ENCODE measurements at places on chromosomes 13 and 19. TPM values are rescaled to one million over a fixed set of nuclear protein-coding genes. Genes with fewer than 3 reads are reported as not detected.

DNA sequence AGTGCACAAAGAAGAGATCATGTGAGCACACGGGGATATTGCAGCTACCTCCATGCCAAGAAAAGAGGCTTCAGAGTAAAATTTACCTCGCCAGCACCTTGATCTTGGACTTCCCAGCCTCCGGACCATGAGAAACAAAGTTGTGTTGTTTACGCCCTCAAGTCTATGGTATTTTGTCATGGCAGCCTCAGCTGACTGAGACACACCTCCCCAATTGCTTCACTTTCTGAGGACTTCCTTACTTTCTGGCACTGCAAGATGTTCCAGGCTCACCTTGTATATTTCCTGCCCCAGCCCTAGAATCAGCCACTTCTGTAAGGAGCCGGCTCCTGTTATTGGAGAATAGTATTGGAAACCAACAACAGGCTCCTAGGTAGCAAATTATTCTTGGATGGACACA is 6.6 kb upstream of the CEBPG start:
- no peaks in the 10 kb centered on the region for H3K36me3 ChIP-seq
- no peak for DNase-seq
- peaks cover 26% of the 10 kb centered on the region for H3K27me3 ChIP-seq
- no peak overlapping the region for H3K4me3 ChIP-seq
- H3K27ac ChIP-seq = no peak overlapping the region
- no peaks in the 10 kb centered on the region for H3K4me1 ChIP-seq

DNA sequence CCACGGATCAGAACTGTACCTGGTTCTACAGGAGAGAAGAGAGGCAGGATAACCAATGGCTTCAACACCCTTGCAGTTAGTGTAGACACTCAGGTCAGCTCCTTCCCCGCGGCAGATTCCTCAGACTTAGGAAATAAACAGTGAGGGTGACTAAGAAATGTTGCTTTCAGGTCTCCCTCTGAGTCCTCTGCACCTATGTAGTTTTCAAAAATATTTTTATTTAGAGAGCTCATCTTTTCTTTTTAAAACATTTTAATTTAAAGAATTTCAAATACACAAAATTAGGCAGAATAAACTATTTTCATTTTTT is 195.2 kb downstream of the KLF12 start:
- H3K4me1 ChIP-seq = no peaks in the 10 kb centered on the region
- no peak overlapping the region for H3K27ac ChIP-seq
- no peaks in the 10 kb centered on the region for H3K27me3 ChIP-seq
- no peaks in the 10 kb centered on the region for H3K36me3 ChIP-seq

The DENND1C gene
- 0.78 TPM for total RNA-seq

The CERS1 gene
- total RNA-seq = 1.5 TPM

The DAND5 gene
- 0.74 TPM for total RNA-seq

The ZNF667 gene
- total RNA-seq = not detected
